ENCODE measurements at places on chromosomes 5 and 9.

DNA sequence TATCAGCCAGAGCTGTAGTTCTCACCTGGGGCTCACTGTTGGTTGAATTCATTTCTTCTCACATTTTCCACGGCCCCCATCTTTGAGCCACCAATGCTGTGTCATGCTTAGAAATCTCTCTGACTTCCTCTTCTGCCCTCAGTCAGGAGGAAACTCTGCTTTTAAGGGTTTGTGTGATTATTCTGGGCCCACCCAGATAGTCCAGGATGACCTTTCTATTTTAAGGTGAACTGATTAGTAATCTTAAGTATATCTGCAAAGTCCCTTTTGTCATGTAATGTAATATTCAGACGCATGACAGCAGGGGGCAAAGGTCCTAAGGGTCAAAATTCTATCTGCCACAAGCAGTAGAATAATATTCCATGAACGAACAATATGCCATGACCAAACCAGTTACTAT lies 88.4 kb downstream of the AK8 start:
- no peak for DNase-seq

DNA sequence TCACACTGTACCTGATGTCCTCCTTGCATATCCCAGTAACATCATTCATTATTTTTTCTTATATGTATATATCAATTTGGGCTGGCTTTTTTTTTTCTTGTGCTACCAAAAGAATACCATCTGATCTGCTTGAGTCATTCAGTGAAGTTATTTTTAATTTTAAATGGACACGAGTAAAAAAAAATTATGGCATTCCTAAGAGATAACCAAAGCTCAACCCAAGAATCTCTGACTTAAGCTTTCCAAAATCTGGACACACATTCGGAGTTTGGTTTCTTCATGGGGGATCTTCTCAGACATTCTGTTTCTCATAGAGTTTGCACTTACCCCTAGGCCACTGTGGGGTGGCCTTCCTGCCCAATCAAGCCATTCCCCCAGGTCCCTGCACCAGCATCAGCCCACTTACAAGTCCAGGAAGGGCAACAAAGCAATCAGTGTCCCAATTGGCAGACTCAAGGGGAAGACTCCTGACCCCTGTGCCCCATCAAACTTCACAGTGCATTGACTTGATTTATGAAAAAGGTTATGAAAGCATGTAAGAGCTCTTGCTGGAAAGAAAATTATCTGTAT lies 49.2 kb upstream of the SPDL1 start:
- DNase-seq = no peak

DNA sequence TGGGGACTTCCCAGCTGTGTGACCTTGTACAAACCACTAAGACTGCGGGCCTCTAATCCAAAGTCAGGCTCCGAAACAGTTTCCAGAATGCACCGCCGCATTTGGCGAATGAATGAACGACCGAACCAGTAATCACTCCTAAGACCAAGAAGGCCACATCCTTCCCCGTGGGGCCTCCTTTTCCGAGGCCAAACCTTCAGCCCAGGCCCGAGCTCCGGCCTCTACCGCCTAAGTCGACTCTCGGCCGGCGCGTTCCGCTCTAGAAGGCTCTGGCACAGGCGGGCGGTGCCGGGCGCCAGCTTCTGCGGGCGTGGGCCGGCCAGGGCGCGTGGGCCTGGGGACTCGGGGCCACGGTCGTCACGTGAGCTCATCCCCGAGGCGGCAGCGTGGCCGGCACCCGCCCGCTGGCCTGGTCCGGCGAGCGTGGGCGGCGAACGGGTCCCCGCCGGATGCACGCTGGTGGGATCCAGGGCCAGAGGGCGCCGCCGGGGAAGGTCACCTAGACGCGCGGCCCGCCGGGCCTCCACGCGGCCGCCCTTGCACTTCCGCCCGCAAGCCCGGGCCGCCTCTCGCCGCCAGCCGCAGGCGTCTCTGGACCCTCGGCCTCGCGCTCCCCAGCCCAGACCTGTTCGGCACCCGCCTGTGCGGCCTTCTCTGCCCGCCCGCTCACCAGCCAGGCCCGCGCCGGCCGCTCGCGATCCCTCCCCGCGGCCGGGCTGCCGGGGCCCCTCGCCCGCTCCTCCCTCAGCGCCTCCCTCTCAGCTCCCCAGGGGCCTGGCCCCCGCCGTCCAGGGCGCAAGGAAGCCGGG lies 754 bp downstream of the VDAC1 start:
- peak; percentile 83 for DNase-seq

DNA sequence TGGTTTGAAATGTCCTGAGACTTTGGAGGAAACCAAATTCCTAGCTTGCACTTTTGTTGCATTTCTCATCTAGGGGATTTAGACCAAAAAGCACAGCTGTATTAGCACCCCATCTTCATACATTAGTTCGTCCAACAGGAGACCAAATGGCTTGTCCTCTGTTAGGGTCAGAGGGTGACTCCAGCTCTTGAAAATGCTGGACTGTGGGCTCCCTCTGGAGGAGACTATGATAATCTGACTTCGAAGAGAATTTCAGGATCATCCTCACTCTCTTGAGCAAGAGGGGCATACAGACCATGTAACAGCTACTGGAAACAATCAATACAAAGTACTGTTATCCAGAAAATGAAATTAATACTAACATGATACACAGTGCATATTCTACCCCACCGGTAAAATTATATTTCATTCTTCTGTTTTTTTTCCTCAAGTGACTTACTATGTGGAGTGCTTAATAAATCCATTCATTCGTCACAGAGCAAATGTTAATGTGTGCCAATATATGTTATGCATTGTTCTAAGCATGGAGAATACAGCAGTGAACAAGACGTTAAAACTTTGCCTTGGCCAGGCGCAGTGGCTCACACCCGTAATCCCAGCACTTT lies 63.7 kb upstream of the PPP2CA start:
- peak; percentile 70 for DNase-seq

GRCh38 chr9:89065921-89066320 lies 74.7 kb downstream of the S1PR3 start:
- no peak for DNase-seq

- no peak for DNase-seq
These were observed 137.0 kb downstream of the PBX3 start for GRCh38 chr9:125884218-125884595.

GRCh38 chr5:172713113-172713808 lies 57.7 kb downstream of the DUSP1 start:
- DNase-seq = peak; percentile 92

- DNase-seq = no peak
These were observed 424.2 kb downstream of the KCTD16 start for GRCh38 chr5:144594919-144595318.

DNA sequence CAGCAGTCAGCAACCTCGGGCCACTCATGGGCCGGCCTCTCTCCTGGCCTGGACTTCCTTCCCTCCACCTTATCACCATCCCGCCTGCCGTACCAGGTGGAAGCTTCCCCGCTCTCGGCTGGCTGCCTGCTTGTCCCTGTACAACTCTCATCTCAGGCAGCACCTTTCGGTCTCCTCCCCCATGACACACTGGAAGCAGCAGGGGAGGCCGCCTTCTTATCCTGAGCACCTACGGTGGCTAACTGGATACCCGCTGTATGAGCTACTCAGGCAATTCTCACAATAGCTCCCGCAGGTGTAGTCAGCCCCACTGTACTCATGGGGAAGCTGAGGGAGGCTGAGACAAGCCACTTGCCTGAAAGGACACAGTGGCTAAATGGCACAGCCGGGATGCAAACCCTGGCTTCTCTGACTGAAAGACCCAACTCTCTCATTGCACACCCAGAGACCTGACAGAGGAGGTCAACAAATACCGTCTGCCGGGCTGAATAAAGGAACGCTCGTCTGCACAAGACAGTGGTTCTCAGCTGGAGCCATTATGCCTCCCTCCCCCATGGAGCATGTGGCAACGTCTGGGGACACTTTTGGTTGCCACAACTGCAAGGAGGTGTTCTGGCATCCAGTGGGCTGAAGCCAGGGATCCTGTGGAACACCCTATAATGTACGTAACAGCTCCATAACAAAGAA lies 9.6 kb downstream of the STK10 start:
- peak; percentile 73 for DNase-seq

GRCh38 chr5:130116462-130116861 lies 212.2 kb downstream of the CHSY3 start:
- DNase-seq = no peak
